ENCODE measurements at places on chromosomes 2 and 18.

- no peak for DNase-seq
These were observed 21.4 kb downstream of the CCL20 start for GRCh38 chr2:227834916-227835650.

DNA sequence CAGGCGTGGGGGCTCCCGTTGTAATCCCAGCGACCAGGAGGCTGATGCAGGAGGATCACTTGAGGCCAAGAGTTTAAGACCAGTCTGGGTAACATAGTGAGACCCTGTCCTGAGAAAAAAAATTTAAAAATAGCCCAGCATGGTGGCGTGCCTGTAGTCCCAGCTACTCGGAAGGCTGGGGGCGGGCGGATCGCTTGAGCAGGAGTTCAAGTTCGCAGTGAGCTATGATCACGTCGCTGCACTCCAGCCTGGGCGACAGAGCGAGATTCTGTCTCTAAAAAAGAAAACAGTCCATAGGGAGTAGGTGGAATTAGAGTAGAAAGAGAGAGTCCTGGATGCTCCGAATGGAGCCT, 325 bp upstream of the TTLL4 start:
- DNase-seq: no peak

- no peak for DNase-seq
These were observed 33.7 kb downstream of the NRP2 start for GRCh38 chr2:205715831-205716525.

- DNase-seq: no peak
These were observed 108.5 kb upstream of the SMAD7 start for GRCh38 chr18:49059028-49059834.

GRCh38 chr18:76827205-76828200, 5.1 kb downstream of the ZNF236 start:
- no peak for DNase-seq

GRCh38 chr2:120869730-120870466, 134.2 kb downstream of the GLI2 start:
- peak; percentile 75 for DNase-seq

DNA sequence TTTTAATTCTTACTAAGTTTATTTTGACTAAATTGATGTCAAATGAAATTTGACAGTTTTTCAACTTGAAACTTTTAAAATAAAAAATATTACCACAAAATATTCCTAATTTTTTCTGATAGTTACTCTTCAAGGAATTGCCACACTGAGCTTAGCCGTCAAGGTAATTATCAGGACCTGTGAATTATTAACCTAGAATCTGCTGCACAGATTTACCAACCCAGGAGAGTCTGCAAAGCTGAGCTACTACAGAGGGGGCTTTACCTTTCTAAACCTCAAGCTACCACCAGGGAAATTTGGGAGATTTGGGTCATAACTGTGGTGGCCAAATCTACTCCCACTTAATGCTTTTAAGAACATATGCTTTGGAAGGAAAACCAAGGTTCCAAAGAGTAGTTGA, 324.6 kb downstream of the CCDC178 start:
- no peak for DNase-seq

DNA sequence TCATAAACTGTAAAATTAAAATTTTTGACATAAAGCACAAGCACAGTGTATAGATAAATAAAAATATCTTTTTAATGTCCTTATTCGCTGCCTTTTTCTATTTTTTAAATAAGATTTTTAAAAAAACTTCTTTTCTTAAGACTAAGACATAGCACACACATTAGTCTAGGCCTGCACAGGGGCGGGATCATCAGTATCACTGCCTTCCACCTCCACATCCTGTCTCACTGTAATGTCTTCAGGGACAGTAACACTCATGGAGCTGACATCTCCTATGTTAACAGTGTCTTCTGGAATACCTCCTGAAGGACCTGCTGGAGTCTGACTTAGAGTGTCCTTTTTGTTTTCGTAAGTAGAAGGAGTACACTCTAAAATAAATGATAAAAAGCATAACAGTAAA, 33.0 kb downstream of the VAPA start:
- no peak for DNase-seq

DNA sequence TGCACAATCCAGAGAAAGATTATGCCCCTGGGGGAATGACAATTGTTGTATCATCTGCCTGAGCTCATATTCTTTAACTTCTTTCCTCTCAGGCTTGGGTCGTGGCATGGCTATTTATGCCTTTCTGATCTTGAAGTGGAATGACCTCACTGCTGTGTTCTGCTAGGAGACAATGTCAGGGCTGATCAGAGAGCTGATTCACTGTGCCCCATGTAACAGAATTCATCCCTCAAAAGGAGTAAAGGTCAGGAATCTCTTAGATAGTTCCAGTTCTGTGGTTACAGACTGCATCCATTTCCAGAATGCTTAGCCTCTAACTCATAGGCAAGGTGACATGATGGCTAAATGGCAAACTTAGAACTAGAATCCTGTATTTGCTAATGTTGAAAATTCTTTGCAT, 511.7 kb upstream of the CNTNAP5 start:
- no peak for DNase-seq

GRCh38 chr2:84515788-84516187, 510 bp upstream of the DNAH6 start:
- no peak for DNase-seq

DNA sequence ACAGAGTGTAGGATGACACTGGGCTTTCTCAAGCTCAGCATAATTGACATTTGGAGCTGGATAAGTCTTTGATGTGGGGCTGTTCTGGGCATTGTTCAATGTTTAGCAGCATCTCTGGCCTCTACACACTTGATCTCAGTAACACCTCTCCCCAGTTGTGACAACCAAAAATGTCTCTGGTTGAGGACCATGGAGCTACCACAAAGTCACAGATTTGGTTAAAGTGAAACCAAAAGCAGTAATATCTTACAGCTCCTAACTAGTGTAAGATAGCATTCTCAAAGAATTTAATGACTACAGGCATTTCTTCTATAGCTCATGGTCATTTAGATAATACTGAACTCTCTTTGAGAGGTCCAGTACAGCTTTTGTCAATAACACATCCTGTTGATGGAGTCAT, 23.4 kb upstream of the PAX3 start:
- no peak for DNase-seq

DNA sequence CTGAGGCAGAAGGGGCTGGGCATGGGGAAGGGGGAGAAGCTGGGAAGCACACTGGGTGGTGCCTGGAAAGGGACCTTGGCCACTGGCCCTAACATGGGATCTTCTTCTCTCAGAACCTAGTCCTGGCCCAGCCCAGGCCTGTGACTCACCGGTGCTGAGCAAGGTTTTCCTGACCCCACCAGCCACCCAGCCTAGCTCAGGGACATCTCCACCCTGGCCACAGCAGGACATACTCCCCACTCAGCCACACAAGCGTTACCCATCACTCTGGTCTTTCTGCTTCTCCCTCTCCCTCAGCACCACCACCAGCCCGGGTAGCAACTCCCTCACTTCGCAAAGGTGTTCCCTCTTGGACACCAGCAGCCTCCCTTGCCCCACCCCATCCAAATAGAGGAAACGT, 22.8 kb downstream of the TNS1 start:
- peak; percentile 90 for DNase-seq

- DNase-seq: no peak
These were observed 1112.7 kb upstream of the NRXN1 start for GRCh38 chr2:52144590-52144989.

- DNase-seq: no peak
These were observed 17.1 kb downstream of the SPIRE1 start for GRCh38 chr18:12640881-12641200.

DNA sequence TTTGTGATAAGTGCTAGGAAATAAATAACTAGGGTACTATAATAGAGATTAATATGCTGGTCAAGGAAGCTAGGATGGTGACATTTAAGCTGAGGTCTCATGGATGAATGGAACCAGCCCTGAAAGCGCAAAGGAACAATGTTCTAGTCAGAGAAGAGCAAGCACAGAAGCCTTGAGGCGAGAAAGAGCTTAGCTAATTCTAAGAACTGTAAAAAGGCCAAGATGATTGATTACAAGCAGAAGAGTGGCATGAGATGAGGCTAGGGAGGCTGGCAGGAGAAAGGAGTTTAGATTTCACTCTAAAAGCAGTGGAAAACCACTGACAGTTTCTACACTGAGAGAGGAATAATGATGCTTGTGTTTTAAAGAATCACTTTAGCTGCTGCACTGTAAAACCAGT, 3.4 kb upstream of the YIPF4 start:
- DNase-seq: no peak

DNA sequence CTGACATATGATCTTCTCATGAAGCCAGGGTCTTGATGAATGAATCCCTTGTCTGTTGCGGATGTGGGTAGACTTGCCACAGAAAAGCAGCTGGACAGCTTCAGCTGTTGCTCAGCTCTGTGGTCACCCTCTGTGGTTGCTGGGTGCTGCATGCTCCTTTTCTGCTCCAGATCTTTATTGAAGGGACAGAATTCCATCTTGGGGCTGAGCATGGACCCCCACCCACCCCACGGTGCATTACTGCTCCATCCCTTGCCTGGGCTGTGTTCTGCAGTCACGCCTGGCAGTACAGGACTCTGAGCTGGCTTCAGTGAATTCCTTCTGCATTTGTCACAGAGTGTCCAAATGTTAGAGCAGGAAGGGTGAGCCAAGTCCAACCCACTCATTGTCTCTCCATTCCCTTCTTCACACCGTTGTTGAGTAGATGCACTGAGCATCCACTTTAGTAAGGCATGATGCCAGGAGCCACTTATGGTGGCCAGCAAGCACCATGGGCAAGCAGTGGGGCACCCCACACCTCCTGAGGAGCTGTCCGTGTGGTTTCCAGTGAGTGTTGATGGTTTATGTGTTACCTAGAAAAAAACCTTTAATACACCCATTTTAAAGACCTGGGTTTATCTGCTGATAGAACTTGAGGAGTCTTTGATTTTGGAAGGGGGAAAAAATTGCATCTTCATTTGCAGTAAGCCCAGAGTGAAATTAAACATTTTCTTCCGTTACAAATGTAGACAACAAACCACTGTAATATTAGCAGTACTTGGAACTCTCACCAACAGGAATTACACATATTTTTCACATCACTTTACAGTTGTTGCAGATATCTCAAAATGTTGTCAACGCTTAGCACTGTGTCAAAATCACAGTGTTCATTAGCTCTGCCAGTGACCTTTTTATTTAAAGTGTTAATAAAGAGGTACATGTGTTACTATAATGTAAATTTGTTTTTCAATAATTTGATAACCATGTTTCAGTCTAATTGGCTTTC, 14.7 kb upstream of the ITGB6 start:
- DNase-seq: peak; percentile 87

GRCh38 chr2:240136671-240137292, 677 bp upstream of the COPS9 start:
- DNase-seq: peak; percentile 83

DNA sequence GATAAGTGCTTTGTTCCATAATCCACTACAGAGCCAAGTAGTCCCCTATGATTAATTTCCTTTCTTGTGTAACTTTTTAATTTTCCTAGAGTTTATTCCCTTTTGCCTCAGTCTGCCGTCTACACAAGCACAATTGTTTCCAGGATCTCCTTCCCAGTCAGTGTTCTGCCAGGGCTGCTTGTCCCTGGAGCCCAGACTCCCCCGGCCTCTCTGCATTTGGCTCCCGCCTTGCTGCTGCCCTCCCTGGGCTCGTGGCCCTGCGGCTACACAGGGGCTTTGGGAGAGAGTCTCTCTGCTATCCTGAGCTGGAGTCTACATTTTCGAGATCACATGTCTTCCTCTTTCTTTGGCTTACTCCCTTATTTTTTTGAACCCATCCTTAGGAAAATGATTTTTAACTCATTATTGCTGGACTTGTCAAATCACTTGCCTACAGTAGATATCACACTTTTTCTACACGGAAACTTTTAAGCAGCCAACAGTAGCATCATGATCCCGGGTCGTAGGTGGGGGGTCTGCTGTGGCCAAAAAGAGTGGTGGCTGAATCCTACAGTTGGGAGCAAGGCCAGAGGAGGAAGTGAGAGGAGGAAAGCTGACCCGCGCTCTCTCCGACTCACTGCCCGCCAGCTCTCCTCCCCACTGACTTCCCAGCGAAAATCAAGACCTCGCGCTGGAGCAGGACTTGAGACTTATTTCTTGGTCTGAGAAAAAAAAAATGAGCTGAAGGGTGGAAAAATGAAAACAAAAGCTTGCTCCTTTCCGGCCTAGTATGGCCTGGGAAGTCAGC, 9.4 kb downstream of the FBLN7 start:
- no peak for DNase-seq

- DNase-seq: peak; percentile 93
These were observed 5.1 kb upstream of the SMAD7 start for GRCh38 chr18:48955830-48956261.

DNA sequence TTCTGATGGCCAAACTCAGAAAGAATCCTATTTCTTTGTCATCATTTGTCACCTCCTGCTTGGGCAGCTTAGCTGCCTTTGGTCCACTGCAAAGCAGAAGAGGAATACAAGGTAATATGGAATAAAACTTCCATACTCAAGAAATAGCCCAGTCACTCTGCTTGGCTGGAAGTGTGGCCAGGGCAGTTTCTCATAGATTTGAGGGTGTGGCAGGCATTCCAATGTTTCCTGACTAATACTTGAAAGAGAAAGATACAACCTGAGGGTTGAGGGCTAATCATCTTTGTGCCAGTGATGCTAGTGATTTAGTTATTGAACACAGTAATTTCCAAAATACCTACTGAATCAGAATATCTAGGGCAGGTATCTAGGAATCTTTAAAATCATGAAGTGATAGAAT, 83.1 kb downstream of the FAM161A start:
- DNase-seq: no peak

DNA sequence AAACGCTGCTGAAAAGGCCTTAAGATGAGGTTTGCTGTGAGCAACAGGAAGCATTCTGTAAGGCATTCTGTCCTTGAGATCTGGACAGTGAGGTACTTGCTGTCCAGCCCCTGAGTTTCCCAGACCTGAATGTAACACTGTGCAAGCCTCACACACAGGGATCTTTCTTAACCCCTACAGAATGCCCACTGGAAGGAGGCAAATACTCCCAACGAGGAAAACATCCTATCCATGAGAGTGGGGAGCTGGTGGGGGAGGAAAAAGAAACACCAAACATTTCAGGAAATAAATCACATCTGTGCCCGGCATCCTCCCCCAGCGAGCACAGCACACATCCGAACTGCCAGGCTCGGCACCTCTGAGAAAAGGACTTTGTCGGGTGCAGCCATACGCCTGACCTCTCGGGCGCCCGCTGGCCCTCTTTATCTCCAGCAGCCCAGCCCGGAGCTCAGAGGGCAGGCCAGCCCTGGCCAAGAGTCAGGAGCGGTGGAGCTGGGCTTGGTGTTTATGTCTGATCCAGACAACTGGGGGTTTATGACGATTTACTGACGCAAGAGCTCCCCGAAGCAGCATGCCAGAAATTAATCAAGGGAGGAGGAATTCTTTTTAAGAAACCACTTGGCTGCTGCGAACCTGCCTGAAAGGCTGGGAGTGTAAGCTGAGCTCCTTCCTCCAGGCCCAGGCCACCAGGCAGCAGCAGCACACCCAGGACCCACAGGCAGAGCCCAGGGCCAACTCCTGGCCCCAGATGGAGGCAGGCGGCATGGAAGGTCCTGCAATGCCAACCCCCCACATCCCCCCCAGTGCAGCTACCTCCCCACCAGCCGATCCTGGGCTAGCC, 72.2 kb downstream of the HDAC4 start:
- DNase-seq: peak; percentile 90

Measured in osteoblast (primary cell).